ENCODE measurements at places on chromosomes 1 and 21.

DNA sequence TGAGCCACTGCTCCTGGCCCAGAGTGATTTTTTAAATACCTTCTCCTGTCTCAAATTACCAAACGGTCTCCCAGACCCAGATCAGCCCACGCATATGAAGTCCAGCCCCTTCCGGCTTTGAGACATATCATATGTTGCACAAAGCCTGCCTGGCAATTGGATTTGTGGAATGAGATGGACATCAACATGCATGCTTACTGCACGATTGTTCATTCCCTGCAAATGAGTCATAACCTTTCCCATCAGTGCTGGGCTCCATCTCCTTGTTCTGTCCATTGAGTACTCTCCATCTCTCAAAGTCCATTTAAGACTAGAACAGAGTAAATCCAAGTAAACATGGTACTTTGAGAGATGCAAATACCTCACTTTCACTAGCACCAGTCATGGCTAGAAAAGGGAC is 612.2 kb upstream of the USP24 start:
- H3K36me3 ChIP-seq = no peaks in the 10 kb centered on the region
- H3K27ac ChIP-seq = no peak overlapping the region
- H3K4me3 ChIP-seq = no peak overlapping the region
- H3K4me1 ChIP-seq = no peaks in the 10 kb centered on the region

GRCh38 chr1:161702250-161702649 is 4.8 kb upstream of the FCRLA start:
- no peaks in the 10 kb centered on the region for H3K4me1 ChIP-seq
- no peak overlapping the region for H3K4me3 ChIP-seq
- H3K36me3 ChIP-seq = no peaks in the 10 kb centered on the region
- DNase-seq = no peak

DNA sequence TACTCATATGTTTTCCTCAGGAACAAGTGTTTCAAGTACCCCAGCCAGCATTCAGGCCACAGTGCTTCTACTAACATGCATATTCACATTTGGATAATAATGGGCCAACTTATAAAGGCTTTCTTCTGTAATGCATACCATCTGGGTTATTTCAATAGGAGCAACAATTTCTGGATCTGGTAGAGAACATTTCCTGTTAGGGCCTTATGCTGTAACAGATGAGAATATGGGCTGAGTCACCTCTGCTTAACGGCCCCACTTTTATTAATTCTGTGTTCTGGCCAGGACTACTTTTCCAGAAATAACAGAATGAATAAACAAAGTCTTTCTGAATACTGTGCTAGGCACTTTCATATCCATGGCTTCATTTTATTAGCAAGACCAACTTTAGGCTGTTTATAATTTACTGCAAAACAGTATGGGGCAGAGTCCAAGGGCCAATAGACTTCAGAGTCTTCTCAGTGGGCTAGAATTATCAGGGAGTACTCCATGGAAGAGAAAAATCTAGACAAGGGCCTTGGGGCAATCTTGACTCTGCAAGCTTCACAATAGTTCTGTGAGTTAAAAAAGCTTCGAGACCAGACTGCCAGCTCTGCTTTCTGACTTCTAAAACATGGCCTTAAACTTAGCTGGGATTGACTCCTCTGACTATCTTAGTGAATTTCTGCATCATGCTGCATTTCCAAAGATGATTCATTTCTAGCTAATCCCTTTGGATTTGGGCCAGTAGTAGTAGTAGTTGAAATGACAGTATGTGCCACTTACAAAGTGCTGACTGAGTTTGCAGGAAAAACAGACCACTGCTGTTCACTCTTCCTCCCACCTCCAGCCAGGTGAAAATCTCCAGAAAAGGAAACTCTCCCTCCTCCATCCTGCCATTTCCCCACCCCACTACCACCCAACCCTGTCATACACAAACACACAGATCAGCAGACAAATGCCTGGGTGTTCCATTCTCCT is 8.2 kb upstream of the SSX2IP start:
- H3K4me3 ChIP-seq = no peak overlapping the region
- no peaks in the 10 kb centered on the region for H3K27me3 ChIP-seq
- no peaks in the 10 kb centered on the region for H3K36me3 ChIP-seq
- no peak for DNase-seq

- peaks cover 60% of the 10 kb centered on the region for H3K4me1 ChIP-seq
- H3K4me3 ChIP-seq = no peak overlapping the region
- DNase-seq = peak; percentile 32
- H3K27me3 ChIP-seq = no peaks in the 10 kb centered on the region
- no peaks in the 10 kb centered on the region for H3K36me3 ChIP-seq
Measured at GRCh38 chr1:226001963-226002666, 3.0 kb upstream of the SDE2 start.

- no peak for DNase-seq
- H3K4me1 ChIP-seq = peaks cover 21% of the 10 kb centered on the region
- peak within 1 kb of the TSS; percentile 99 for H3K27ac ChIP-seq
Measured at GRCh38 chr1:225427235-225428067, at the start of gene LBR. LBR (minus strand) TSS chr1:225428038; CDS start chr1:225424075, 3,963 bp downstream.

- no peak for DNase-seq
- H3K27me3 ChIP-seq = no peaks in the 10 kb centered on the region
- no peaks in the 10 kb centered on the region for H3K4me1 ChIP-seq
- no peak overlapping the region for H3K27ac ChIP-seq
- no peak overlapping the region for H3K4me3 ChIP-seq
- H3K36me3 ChIP-seq = no peaks in the 10 kb centered on the region
Measured at GRCh38 chr1:78401148-78401547, 89.6 kb upstream of the PTGFR start.

GRCh38 chr1:227934476-227935313 is 13.0 kb downstream of the WNT9A start:
- peaks cover 24% of the 10 kb centered on the region for H3K4me1 ChIP-seq
- H3K4me3 ChIP-seq = no peak overlapping the region
- no peak for DNase-seq
- H3K36me3 ChIP-seq = no peaks in the 10 kb centered on the region

GRCh38 chr1:3929126-3929525 is 29.1 kb upstream of the C1orf174 start:
- no peaks in the 10 kb centered on the region for H3K4me1 ChIP-seq
- no peak overlapping the region for H3K4me3 ChIP-seq
- H3K36me3 ChIP-seq = no peaks in the 10 kb centered on the region
- no peak for DNase-seq

DNA sequence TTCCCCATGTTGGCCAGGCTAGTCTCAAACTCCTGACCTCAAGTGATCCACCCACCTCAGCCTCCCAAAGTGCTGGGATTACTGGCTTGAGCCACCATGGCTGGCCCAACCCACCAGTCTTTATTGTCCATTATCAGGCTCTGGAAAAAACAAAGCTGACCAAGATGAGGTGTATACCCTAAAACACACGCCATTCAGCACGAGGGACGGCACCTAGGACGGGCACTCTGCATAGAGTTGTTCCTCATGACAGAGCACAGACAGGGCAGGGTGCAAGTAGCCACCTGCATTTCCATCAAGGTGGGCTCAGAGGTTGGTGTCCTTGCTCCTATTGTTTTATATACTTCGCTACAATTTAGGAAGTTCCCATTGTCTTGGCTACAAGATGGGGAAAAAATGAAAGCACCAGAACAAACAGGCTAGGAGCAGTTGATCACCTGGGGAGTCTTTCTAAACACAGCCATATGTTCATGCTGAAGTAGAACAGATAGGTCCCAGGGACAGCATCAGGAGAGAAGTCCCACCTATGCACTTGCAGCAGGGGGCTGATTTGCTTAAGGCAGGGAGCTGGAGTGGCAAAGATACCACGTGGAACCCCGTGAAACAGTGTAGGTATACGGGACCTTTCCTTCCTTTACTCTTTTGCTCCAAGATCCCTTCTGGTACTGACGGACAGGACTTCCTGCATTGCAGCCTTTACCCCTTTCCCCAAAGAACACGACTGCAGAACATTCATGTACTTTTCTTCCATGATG is 4.5 kb downstream of the KRTCAP2 start:
- H3K36me3 ChIP-seq = no peaks in the 10 kb centered on the region
- H3K4me3 ChIP-seq = no peak overlapping the region
- H3K27me3 ChIP-seq = peaks cover 13% of the 10 kb centered on the region
- no peak for DNase-seq

GRCh38 chr1:112689842-112690237 is 15.4 kb downstream of the MOV10 start:
- H3K27me3 ChIP-seq = no peaks in the 10 kb centered on the region
- no peak overlapping the region for H3K27ac ChIP-seq
- H3K4me3 ChIP-seq = no peak overlapping the region
- peaks cover 13% of the 10 kb centered on the region for H3K4me1 ChIP-seq
- no peak for DNase-seq

DNA sequence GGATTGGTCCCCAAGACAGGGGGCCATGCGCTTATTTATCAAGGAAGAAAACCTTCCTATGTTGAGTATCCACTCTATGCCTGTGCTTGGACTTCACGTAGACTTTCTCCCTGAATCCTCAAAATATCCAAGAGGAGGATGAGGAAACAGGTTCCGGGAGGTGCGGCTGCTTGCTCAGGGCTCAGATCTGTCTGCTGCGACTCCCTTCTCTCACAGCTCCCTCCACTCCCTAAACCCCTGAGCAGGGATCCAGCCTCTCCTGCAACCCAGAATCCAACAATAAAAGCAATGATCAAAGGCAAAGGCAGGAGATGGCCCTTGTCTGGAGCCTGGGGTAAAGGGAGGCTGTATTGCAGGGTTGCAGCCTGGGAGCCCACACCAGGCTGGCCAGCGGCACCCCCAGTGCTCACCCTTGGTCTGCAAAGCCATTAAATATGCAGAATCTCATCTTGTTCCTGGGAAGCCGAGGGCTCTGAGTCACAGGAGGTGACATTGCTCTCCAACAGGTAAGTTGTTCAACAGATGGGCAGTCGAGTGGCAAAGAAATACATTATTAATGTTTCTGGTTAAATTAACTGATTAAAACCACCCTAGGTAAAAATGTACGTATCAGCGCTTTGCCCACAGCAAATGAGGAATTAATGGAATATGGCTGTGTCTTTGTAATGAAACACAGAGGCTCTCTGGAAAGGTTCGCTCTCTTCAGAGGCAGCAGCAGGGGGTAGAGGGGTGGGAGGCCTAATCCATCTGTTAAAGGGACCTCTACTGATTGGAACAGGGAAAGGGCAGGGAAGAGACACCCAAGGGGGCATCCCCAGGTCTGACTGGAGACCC is 111.5 kb downstream of the GRIK3 start:
- no peaks in the 10 kb centered on the region for H3K36me3 ChIP-seq
- no peaks in the 10 kb centered on the region for H3K4me1 ChIP-seq
- H3K27me3 ChIP-seq = peaks cover 32% of the 10 kb centered on the region
- H3K27ac ChIP-seq = no peak overlapping the region

DNA sequence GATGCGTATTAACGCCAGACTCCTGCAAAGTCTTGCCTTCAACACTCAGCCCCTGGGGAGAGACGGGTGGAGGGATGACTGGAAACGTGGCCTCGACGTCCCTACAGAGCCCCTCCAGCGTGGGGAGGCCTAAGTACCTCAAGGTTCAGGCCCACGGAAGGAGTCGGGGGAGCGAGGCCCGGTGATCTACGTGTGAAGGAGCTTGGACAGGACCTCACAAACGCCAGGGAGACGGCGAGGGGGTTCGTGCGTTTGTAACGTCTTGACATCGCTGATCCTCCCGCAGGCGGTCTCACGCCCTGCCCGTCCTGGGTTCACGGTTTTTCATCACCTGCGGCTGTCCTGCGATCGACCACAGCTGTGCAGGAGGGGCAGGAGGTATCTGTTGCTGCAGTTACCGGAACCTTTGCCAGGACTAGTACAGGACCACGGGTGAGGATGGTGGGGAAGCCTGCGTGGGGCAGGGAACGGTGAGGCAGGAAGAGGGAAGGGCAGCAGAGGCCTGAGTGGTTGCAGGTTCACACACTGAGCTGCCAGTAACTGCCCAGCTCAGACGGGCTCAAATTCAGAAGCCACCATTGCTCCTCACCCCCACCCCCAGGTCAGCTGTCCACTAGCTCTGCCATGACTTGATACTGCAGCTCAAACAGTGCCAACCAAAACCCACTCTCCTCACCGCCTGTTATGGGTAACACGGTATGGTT is 889 bp upstream of the CCNL2 start:
- peak overlapping the region; percentile 91 for H3K4me3 ChIP-seq
- H3K27ac ChIP-seq = peak overlapping the region; percentile 91
- peaks cover 80% of the 10 kb centered on the region for H3K36me3 ChIP-seq
- peaks cover 23% of the 10 kb centered on the region for H3K4me1 ChIP-seq

DNA sequence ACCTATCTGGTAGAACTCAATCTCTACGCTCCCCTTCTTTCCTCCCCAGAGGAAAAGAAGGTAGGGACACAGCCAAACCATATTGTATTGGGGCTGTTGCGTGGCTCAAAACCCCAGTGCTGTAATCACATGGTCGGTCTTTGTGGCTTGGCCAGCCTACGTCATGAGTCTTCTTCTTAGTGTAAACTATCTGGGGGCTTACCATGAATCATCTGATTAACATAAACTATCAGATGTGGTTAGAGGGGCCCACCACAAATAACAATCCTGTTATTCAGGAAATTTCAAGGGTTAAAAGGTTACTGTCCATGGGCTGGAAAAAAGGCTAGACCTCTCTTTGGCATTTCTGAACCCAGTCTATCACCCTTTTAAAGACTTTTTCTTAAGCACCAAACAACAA is 49.5 kb upstream of the GPR52 start:
- DNase-seq = no peak
- H3K4me3 ChIP-seq = no peak overlapping the region
- no peaks in the 10 kb centered on the region for H3K27me3 ChIP-seq
- H3K36me3 ChIP-seq = no peaks in the 10 kb centered on the region
- H3K4me1 ChIP-seq = no peaks in the 10 kb centered on the region
- no peak overlapping the region for H3K27ac ChIP-seq

DNA sequence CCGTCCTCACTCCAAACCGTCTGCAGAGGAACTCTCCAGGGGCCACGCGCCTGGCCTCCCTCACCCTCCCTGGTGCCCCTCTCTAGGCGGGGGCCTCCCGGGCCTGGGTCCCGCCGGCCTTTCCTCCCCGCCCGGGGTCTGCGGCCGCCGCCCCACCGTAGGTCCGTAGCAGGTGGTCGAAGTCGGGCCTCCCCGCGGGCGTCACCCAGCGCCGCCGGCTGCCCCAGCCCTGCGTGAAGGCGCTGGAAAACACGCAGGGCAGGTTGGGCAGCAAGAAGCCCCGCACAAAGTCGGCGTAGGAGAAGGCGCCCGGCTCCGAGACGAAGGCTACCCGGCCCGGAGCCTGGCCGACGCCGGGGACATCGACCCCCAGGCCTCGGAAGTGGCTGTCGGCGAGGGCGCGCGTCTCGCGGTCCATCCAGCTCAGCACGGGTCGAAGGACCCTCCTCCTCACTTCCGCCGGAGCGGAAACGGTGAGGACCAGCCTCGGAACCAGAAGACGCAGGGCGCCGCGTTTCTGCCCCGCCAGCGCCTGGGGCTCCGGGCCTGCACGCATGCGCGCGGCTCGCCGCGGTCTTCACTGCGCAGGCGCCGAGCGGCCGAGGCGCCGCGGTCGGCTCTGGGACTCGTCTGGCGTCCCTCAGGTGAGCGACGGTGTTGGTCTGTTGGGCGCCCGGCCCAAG is at the start of the genes JMJD4 and SNAP47:
Gene JMJD4, minus strand, starts transcription at position 447 of the 683 bp plus-strand sequence. Its CDS starts 29 bp downstream, at position 418.
Gene SNAP47, plus strand, starts transcription at position 580 of the 683 bp plus-strand sequence. CDS start 12,302 bp downstream, outside the sequence.
- H3K4me1 ChIP-seq = peaks cover 26% of the 10 kb centered on the region
- DNase-seq = peak; percentile 60
- peak within 1 kb of the TSS; percentile 91 for H3K27ac ChIP-seq
- H3K27me3 ChIP-seq = no peaks in the 10 kb centered on the region
- H3K36me3 ChIP-seq = peaks cover 32% of the 10 kb centered on the region
- H3K4me3 ChIP-seq = peak within 1 kb of the TSS; percentile 96
